D721Med (cell line): ENCODE measurements at places on chromosomes 5 and 9.

GRCh38 chr5:52802272-52802973 lies 14.7 kb downstream of the ITGA1 start:
- DNase-seq: no peak

DNA sequence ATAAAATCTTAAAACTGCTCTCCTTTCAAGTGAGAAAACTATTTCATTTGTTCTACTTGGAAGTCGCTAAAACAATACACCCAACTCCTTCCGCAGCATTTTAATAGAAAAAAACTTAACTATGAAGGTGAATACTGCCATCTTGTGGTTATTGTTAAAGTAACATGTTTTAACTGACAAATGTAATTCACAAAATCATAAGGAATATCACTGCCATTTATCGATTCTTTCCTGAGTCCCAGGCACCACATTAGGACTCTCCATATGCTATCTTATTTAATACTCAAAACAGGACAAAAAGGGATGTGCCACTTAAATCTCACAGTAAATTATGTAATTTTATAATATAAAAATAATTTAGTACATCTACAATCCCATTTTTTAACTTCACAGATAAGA lies 130.5 kb upstream of the ITGA1 start:
- DNase-seq: no peak

DNA sequence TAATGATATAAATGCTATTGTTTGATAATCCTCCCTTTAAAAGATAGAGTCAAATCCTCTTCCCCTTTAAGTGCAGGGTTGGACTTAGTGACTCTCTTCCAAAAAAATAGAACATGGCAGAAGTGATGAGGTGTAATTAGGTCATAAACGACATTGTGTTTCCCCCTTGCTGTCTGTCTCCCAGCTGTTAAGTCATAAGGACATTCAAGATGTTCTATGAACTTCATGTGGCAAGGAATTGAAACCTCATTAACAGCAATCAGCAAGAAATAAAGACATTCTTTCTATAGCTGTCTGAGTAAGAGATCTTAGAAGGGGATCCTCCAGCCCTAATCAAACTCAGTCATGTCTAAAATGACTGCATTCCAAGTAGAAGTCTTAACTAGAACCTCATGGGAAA lies 3.3 kb upstream of the SLC25A46 start:
- no peak for DNase-seq

DNA sequence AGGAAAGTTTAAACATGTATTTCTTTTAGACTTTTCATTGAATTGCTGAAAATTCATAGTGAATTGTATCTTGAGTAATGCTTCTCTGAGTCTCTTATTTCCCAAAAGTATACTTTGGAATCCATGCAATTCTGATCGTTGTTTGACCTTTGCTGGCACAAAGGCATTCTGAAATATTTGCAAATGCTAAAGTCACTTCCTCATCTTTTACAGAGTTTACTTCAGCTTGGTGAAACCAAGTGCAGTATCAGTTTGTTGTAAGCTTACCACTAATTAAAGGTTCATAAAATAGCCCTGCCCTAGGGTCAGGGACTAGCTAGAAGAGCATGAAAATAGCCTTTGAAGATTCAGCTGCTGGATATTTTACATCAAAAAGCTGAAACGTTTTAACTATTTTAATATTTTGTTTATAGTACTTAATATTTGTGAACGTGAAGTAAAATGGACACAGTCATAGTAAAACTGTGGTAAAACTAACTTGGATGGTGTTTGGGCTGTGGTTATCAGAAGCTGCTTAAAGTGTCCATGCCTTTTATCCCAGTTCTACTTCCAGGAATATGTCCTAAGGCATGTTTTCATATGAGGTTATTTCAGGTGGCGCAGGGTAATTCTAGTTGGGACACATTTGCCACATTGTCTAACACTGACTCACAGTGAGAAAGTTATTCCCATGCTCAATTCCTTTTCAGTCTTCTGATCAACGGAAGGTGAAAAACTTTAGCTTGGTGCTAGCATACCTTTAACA lies 45.3 kb downstream of the SLC22A5 start:
- no peak for DNase-seq

DNA sequence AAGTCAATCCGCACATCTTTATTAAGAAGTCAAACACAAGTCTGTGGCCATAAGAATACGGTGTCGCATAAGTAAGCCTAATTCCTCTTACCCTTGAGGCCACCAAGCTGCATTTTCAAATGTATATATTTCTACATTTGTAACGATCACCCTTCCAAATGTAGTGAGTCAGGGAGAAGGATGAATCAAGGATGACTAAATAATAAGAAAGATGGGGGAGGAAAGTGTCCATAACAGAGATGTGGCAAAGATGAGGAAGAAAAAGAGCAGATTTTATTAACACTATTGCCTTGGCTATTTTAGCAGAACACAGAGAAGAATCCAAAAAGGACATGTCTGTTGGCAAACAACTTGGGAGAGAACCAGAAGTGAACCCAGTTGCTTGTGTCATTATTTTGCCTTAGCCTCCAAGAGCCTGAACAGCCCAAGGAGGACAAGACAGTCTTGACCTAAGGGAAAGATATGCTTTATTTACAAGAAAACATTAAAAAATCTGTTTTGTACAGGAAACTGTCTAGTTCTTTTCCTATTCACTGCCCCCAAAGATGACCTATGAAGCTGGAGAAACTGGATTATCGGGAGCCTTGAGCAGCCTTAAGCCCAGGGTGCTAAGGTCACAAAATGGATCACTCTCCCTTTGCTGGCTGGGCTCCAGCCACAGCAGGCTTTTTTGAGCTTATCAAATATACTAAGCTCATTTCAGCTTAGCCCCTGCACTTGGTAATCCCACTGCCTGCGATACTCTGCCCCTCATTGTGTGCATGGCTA lies 101.5 kb downstream of the PLCXD3 start:
- no peak for DNase-seq

DNA sequence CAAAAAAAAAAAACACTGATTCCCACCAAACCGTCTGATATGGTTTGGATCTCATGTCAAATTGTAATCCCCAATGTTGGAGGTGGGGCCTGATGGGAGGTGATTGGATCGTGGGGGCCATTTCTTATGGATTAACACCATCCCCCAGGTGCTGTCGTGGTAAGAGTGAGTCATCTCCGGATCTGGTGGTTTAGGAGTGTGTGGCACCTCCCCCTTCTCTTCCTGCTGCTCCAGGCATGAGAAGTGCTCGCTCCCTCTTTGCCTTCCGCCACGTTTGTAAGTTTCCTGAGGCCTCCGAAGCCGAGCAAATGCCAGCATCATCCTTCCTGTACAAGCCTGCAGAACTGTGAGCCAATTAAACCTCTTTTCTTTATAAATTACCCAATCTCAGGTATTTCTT lies 45.2 kb downstream of the HSD17B3 start:
- no peak for DNase-seq

DNA sequence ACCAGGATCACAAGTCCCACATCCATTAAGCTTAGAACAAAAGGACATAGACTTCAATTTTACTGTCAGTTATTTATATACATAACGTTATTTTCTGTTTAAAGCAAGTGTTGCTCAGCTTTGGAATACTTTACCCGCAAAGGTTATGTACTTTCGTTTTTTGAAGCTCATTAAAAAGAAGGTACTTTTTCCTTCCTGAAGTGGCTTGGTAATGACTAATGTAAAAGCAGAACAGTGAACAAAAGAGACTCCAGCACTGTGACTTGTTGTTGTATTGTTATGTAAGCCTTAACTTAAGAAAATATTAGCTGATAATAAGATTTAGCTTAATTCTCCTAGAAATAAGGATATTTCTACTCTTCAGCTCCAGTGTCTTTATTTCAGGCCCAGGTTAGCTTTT lies 97.3 kb upstream of the SLCO6A1 start:
- DNase-seq: no peak

- no peak for DNase-seq
Observed at GRCh38 chr5:41094871-41095270, 23.7 kb upstream of the MROH2B start.

- no peak for DNase-seq
Observed at GRCh38 chr9:137435980-137436760, 5.0 kb downstream of the ENTPD8 start.

- DNase-seq: no peak
Observed at GRCh38 chr9:94817291-94818177, 91.0 kb downstream of the AOPEP start.
